ENCODE measurements at places on chromosomes 5 and 9.
A peak's percentile ranks its signal among the peaks of the same experiment; 100 is the strongest.

DNA sequence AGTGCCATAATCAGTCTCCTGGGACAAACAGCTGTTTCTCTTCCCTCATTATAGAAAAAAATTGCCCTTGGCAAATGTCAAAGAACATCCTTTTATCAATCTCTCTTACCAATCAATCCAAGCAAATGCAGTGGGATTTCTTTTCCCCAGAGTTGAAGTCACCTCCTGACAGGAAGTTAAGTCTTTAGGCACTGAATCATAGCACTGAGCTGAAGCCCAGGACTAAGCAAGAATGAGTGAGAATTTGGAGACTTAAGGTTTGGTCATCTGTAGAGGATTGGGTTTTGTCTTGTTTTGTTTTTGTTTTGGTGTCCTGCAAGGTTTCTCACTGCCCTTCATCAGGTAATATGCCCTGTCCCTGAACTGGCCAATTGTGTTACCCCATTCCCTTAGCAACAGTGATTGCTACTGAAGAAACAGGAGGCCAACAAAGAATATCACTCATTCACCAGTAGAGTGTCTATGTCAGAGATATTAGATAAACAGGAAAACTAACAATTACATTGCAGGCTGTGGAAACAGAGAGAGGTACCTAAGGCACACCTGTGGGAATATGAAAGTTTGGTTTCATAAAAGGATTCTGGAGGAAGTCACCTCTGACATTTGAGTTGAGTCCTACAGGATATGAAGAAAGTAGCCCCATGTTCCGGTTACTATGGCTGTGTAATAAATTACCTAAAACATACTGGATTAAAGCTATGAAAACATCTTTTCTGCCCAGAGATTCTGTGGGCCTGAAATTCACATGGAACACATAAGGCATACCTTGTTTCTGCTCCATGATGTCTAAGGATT, 4.5 kb upstream of the FXN start:
- no peak for DNase-seq

DNA sequence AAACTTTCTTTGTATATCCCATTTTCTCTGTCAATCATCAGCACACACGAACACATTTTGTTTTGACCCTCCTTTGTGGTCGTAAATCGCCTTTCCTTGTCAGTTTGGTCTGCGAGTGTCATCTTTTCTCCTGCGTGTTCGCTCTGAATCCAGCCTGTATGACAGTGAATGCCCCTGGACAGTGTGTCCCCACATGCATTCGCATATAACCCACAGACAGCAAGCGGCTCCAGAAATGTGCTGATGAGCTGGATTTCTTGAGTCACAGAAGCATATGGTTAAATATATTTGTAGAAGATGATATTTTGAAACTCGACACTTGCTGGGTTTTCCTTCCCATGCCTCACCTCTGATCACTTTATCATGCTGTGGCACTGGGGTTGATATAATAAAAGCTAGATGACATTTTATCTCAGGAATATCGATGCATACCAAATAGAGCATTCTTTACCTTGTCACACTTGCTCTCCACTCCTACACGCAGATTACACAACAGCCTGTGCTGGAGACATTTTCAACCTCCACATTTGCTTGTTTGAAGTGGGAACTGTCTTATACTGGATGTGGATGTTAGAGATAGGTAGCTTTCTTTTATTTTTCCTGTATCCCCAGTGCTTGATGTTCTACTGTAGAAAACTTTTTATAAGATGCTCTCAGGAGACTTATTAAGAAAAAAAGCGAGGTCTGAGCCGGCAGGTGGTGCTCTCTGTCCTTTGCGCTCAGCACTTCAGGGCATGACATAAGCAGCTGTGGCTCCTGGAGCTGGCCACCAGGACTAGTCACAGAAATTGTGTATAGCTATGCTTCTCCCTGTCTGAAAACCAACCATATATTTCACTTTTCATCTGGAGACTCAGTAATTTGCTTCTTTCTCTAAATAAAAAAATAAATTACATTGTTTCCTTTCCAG, 215.1 kb downstream of the SH3GL2 start:
- no peak for DNase-seq

DNA sequence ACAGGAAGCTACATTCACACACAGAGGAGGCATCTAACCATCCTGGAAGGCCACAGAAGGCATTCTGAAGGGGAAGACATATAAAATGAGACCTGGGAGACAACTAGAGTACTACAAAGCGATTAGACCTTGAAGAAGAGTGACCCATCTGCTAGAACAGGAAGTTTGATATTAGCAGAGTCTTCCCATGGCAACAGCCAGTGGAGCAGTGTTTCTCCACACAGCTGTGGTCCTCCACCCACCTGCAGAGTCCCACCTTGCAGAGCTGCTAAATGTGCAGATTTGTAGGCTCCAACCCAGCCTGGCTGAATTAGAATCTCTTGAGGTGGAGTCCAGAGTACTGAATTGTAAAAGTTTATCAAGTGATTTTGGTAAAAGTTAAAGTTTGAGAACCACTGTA, 267.0 kb downstream of the CETN3 start:
- DNase-seq: no peak

GRCh38 chr5:157516006-157516405, 56.0 kb downstream of the NIPAL4 start:
- DNase-seq: peak; percentile 10

All from stimulated activated naive CD4-positive, alpha-beta T cell treated with Interleukin-2 at 50 U/mL for 16 hours (primary cell).